Activated CD8-positive, alpha-beta T cell treated with anti-CD3 and anti-CD28 coated beads, Interleukin-2, amount 10 ng/mL, durations not matched to agents 7 days and 5 days (primary cell): ENCODE measurements at places on chromosomes 6 and 20. TPM values are rescaled to one million over a fixed set of nuclear protein-coding genes. Genes with fewer than 3 reads are reported as not detected.

ORC3 gene
- 27.1 TPM for total RNA-seq

RSPH9 gene
- not detected for total RNA-seq

C20orf141 gene
- total RNA-seq, result not detected

PPP1R3G gene
- total RNA-seq, result 0.05 TPM

DNA sequence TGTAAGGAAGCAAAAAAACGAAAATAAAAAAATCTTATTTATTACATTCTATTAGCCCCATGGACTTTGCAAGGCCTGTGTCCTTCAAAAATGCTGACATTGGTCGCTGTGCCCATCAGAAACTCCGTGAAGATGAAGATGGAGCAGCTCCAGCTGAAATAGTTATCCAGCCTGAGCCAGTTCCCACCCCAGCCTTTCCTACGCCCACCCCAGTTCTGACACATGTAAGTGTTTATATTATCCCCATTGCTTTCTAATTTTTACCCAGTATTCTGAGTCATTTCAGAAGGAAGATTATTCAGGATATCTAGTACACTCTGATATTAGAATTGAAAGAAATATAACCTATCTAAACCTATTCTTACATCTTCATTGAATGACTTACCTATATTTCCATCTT is 217.7 kb downstream of the ARHGAP18 start:
- DNase-seq, result no peak

DNA sequence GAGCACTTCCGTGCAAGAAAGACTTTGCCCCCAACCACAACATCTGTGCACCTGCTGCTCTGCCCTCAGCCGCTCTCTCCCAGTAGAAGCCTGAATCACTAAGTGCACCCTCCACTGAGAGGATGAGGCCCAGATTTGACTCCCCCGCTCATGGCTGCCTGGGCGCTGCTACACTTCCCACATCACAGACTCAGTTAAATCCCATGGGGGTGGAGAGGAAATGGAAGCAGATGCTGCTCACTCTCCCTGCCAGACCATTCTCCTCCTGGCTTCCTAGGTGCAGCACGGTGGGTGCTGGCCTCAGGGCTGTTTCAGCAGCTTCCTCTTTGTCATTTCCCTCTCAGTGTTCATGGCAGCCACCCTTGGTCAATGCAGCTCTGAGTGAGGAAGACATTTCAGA is 4.8 kb downstream of the CST5 start:
- no peak for DNase-seq

DNA sequence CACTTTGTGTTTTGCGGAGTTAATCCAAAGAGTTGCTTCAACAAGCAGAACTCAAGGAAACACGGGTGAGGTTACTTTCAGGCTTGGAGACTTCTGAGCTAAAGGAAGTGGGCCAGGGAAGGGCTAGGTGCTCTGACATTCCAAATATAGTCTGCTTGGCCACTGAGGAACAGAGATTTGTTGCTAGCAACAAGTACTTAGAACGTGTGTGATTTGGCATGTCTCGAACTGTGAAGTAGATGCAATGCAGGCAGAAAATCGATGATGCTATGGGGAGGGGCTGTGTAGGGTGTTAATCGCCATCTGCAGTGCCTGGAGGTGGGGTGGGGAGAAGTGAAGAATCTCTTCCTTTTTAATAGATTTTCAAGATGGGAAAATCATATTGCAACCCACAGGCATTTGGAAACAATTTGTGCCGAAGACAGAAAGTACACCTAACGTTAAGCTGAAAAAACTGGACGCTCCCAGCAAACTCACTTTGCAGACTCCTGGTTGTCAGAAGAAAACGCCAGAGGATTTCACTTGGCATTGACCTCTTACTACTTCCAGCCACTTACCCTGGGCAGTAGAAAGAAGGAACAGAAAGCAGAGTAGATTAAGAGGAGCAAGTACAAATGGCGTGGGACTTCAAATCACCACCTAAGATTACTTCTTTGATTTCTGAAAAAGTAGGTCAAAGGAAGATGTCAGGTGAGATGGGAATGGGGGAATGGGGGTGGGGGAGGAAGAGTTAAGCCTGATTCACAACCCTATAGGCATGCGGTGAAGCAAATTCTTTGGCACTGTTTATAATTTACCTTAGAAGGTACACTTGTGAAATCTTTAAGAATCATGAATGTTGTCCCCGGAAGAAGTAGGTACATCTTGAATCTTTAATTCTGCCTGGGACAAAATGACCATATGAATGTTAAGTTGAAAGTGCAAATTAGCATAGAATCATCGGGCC is 314.1 kb downstream of the CD83 start:
- no peak for DNase-seq

- no peak for DNase-seq
Observed at GRCh38 chr20:24954151-24954550, 5.1 kb downstream of the CST7 start.

GRCh38 chr20:45230631-45231030 is 9.5 kb downstream of the SEMG2 start:
- no peak for DNase-seq
